Right lung (tissue), 10 donors: ENCODE measurements at places on chromosomes 11 and 22. TPM values are rescaled to one million over a fixed set of nuclear protein-coding genes. Genes with fewer than 3 reads are reported as not detected.

CEP126 gene
- 15.2 TPM for polyA plus RNA-seq

KRTAP5-1 gene
- polyA plus RNA-seq, result not detected

MRGPRF gene
- 5.4 TPM for polyA plus RNA-seq

SHANK2 gene
- 21.2 TPM for polyA plus RNA-seq

ZNF280A gene
- polyA plus RNA-seq, result not detected
